Caco-2 (cell line): ENCODE measurements at places on chromosomes 4 and X. TPM values are rescaled to one million over a fixed set of nuclear protein-coding genes. Genes with fewer than 3 reads are reported as not detected.

STPG2 gene
- total RNA-seq, result not detected in 2 replicates

DNA sequence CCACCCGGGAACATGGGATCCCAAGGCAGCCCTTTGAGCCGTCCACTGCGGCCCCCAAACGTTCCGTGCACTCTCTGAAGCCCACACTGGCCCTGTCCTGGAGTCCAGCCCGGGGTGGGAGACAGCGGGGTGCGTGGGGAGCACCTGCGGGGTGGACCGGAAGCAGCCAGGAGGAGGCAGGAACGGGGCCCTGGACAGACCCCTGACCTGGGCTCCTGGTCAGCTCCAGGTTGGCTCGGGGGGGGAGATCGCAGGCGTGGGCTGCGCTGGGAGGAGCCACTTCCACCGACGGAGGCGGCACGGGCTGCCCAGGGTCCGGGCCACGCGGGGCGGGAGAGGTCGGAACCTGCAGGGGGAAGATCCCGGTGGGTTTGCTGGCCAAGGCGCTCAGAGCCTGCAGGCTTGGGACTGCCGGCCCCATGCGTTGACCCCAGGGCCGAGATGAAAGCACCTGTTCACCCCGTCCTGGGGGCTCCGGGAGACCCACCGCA lies 5.7 kb upstream of the PLCXD1 start:
- peak overlapping the region; percentile 55 for H3K4me3 ChIP-seq
- no peaks in the 10 kb centered on the region for H3K36me3 ChIP-seq
- H3K27me3 ChIP-seq, result no peaks in the 10 kb centered on the region
- H3K4me1 ChIP-seq, result peaks cover 14% of the 10 kb centered on the region; the same call in 1 of the 2 replicates
- no peak overlapping the region for H3K27ac ChIP-seq

ARMCX2 gene
- total RNA-seq, result not detected in 2 replicates

UGT2B10 gene
- 0.25 and 0.37 TPM in 2 replicates for total RNA-seq

DNA sequence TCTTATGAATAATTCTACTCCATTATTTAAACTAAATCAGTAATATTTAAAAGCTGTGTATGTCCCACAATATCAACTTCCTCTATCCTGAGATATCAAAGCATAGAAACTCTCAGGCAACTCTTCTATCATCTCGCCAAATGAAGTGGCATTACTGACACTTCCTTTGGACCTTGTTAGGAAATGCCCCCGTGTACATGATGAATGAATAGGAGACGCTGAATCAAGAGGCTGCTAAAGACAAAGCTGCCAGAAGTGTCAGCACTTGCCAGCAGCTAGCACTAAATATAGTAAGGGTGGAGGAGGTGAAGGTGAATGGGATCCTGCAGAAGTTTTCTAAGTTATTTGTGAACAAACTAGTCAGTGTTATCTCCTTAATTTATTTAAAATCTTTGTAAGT lies 99.5 kb upstream of the BLTP1 start:
- no peak overlapping the region for H3K27ac ChIP-seq
- no peak for DNase-seq
- no peaks in the 10 kb centered on the region for H3K36me3 ChIP-seq
- H3K4me3 ChIP-seq, result no peak overlapping the region
- H3K27me3 ChIP-seq, result no peaks in the 10 kb centered on the region
- H3K4me1 ChIP-seq, result no peaks in the 10 kb centered on the region

DNA sequence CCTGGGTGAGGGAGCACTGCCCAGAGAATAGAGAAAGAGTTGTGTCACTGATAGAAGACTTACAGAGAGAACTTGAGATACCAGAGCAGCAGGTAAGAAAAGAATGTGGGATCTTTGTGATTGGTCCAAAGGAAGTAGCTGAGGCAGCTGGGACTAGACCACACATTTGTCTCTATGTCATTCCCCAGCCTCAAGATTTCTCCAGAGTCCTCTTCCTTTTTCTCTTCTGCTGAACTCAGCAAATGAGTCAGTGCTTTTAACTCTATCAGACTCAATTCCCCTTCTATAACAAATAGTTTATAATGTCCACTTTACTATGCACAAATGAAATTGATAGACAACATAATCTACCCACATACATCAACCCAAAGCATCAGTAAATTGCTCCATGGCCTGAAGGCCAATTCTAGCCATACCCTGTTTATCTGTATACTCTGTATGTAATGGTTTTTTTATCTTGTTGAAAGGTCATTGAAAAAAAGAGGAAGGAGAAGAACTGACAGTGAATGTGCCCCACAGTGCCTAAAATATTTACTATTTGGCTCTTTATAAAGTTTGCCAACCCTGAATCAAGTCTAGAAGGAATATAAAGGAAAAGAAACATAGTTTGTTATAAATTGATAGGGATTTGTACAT lies 38.2 kb downstream of the ETDC start:
- H3K27me3 ChIP-seq, result no peaks in the 10 kb centered on the region
- no peak for DNase-seq
- H3K27ac ChIP-seq, result no peak overlapping the region
- H3K4me3 ChIP-seq, result no peak overlapping the region
- H3K4me1 ChIP-seq, result no peaks in the 10 kb centered on the region

DGKK gene
- 2.5 and 3.7 TPM in 2 replicates for total RNA-seq

PTCHD1 gene
- total RNA-seq, result not detected in 2 replicates

GRCh38 chr4:82481506-82481840 lies 51.1 kb downstream of the ENOPH1 start:
- DNase-seq, result no peak
- H3K27me3 ChIP-seq, result no peaks in the 10 kb centered on the region
- no peak overlapping the region for H3K4me3 ChIP-seq
- peaks cover 5% of the 10 kb centered on the region for H3K4me1 ChIP-seq
- H3K27ac ChIP-seq, result no peak overlapping the region

DNA sequence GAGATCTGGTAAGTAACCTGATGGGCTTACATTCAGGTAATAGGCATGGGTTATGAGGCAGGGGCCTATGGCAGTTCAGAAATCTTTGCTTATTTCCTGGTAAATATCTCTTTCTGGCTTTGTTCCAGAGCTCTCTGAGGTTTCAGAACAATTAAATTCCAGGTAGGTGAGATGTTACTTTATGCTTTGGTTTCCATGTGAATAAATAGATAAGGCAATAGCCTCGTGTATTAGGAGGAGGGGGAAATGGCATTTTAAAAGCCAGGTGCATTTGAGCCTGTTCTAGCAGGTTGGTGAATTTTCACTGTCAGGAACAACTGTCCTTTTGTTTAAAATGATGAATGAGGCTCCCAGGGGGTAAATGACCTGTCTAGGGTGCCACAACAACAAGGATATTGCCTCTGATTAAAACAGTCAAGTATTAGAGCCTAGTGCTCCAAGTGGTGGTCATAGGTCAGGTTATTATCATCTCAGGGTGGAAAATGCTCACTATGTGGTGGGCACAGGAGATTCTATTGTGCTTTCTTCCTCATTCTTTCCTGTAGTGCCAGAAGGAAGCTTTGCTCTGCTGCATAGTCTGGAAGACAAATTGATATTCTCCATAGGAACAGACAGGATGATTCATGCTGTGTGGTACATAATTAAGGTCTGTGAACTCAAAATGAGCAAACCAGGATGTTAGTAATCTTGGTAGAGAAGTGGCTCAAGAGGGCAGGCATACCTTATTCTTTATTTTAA lies 296.2 kb downstream of the INPP4B start:
- no peaks in the 10 kb centered on the region for H3K27me3 ChIP-seq
- H3K4me3 ChIP-seq, result no peak overlapping the region
- H3K4me1 ChIP-seq, result peaks cover 26% of the 10 kb centered on the region

UBA6 gene
- 74.6 and 77.7 TPM in 2 replicates for total RNA-seq

GRCh38 chr4:40572692-40573310 lies 56.9 kb downstream of the RBM47 start:
- no peak for DNase-seq
- no peak overlapping the region for H3K4me3 ChIP-seq
- H3K4me1 ChIP-seq, result peaks cover 20% of the 10 kb centered on the region
- H3K27ac ChIP-seq, result no peak overlapping the region

GRCh38 chrX:105018865-105019264 lies 201.6 kb downstream of the TEX13A start:
- no peaks in the 10 kb centered on the region for H3K27me3 ChIP-seq
- no peaks in the 10 kb centered on the region for H3K36me3 ChIP-seq
- H3K27ac ChIP-seq, result no peak overlapping the region
- no peaks in the 10 kb centered on the region for H3K4me1 ChIP-seq

DNA sequence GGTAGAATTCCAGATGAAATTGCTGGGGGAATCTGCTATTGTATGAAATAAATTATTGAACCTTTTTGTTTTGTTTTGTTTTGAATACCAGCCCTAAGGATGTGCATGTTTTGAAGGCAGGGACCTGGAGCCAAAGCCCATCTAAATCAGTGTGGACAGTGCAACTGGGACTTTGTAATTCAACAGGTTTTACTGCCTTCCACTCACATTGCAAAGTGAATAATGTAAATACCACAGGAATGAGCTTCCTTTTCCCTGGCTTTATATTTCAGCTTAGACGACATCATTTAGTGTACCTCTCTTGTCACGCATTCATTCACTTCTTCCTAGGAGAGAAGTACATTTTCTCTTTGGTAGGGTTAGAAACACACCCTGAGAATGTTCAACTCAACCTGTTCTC lies 795.0 kb downstream of the CENPC start:
- no peak overlapping the region for H3K4me3 ChIP-seq
- H3K27me3 ChIP-seq, result no peaks in the 10 kb centered on the region
- H3K27ac ChIP-seq, result no peak overlapping the region
- no peaks in the 10 kb centered on the region for H3K36me3 ChIP-seq
- H3K4me1 ChIP-seq, result no peaks in the 10 kb centered on the region

DNA sequence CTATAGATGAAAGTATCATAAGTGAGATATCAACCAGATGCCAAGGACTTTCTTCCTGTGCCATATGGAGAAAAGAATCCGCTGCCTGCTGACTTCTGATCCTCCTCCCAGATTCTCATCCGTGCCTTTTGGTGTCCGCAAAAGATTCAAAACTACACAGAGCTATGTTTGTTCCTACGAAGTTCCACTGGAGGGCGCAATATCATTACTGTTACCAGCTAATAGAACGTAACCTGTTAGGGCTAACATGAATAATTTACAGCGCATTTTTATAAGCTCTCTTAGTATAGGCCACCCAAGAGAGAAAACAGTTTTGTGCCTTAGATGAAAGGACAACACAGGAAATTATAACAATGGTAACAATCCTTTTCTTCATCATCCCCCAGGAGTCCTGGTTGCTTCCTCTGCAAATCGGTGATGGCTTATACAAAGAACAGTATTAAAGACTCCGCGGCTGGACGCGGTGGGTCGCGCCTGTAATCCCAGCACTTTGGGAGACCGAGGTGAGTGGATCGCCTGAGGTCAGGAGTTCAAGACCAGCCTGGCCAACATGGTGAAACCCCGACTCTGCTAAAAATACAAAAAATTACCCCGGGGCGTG lies 22.8 kb upstream of the CENPVL3 start:
- H3K27me3 ChIP-seq, result no peaks in the 10 kb centered on the region
- H3K4me1 ChIP-seq, result peaks cover 8% of the 10 kb centered on the region; the same call in 1 of the 2 replicates
- no peak overlapping the region for H3K4me3 ChIP-seq

GRCh38 chrX:36867143-36867542 lies 141.0 kb upstream of the FAM47C start:
- no peaks in the 10 kb centered on the region for H3K36me3 ChIP-seq
- H3K4me1 ChIP-seq, result no peaks in the 10 kb centered on the region
- no peak for DNase-seq
- H3K27ac ChIP-seq, result no peak overlapping the region
- no peak overlapping the region for H3K4me3 ChIP-seq

GRCh38 chr4:183639291-183639690 lies 19.7 kb downstream of the RWDD4 start:
- DNase-seq, result no peak
- no peak overlapping the region for H3K27ac ChIP-seq
- H3K36me3 ChIP-seq, result no peaks in the 10 kb centered on the region
- H3K27me3 ChIP-seq, result no peaks in the 10 kb centered on the region
- no peaks in the 10 kb centered on the region for H3K4me1 ChIP-seq

PDGFRA gene
- 97.4 and 122 TPM in 2 replicates for total RNA-seq

- DNase-seq, result no peak
- peak overlapping the region; percentile 45 for H3K27ac ChIP-seq
- H3K36me3 ChIP-seq, result no peaks in the 10 kb centered on the region
- no peaks in the 10 kb centered on the region for H3K27me3 ChIP-seq
- no peak overlapping the region for H3K4me3 ChIP-seq
- no peaks in the 10 kb centered on the region for H3K4me1 ChIP-seq
Measured at GRCh38 chr4:89660444-89661172, 176.4 kb downstream of the SNCA start.

- H3K4me1 ChIP-seq, result no peaks in the 10 kb centered on the region
- no peak overlapping the region for H3K27ac ChIP-seq
- no peaks in the 10 kb centered on the region for H3K36me3 ChIP-seq
- no peaks in the 10 kb centered on the region for H3K27me3 ChIP-seq
- no peak overlapping the region for H3K4me3 ChIP-seq
- DNase-seq, result no peak
Measured at GRCh38 chr4:108965472-108966076, 202.7 kb upstream of the ETNPPL start.

GRCh38 chr4:165873298-165874071 lies 448 bp downstream of the TLL1 start:
- no peaks in the 10 kb centered on the region for H3K27me3 ChIP-seq
- peak overlapping the region; percentile 49 for H3K4me3 ChIP-seq
- peak overlapping the region; percentile 81 for H3K27ac ChIP-seq
- H3K4me1 ChIP-seq, result peaks cover 7% of the 10 kb centered on the region; the same call in 1 of the 2 replicates
- H3K36me3 ChIP-seq, result no peaks in the 10 kb centered on the region

SH2D1A gene
- not detected in 2 replicates for total RNA-seq

SOX3 gene
- total RNA-seq, result not detected in 2 replicates

F9 gene
- not detected in 2 replicates for total RNA-seq

FGB gene
- total RNA-seq, result 29.4 and 37.1 TPM in 2 replicates

GRCh38 chrX:41084044-41084892 lies 977 bp upstream of the USP9X start:
- peak; percentile 96 for DNase-seq
- peaks cover 10% of the 10 kb centered on the region for H3K4me1 ChIP-seq
- H3K27me3 ChIP-seq, result no peaks in the 10 kb centered on the region
- H3K4me3 ChIP-seq, result peak overlapping the region; percentile 92
- peak overlapping the region; percentile 98 for H3K27ac ChIP-seq

- DNase-seq, result no peak
- H3K27me3 ChIP-seq, result no peaks in the 10 kb centered on the region
- H3K4me1 ChIP-seq, result no peaks in the 10 kb centered on the region
- no peak overlapping the region for H3K27ac ChIP-seq
- no peak overlapping the region for H3K4me3 ChIP-seq
- H3K36me3 ChIP-seq, result no peaks in the 10 kb centered on the region
Measured at GRCh38 chr4:29002151-29002550, 1718.0 kb upstream of the PCDH7 start.

DNA sequence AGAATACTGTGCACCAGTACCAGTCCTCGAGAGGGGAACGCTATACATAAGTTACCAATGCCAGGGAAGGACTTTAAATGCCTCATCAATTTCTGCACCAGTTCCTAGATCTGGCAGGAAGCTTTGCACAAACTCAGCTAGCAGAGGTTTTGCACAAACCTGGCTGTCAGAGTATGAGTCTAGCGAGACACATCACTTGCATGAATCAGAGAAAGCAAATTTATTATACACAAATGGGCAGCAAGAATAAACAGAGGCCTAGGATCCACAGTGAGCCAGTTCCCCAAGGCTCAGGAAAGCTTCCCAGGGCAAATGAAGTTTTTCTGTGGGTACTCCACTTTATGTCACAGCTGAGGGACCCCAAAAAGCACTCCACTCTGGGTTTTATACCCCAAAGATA lies 523.5 kb downstream of the CFAP47 start:
- H3K27me3 ChIP-seq, result no peaks in the 10 kb centered on the region
- no peak overlapping the region for H3K27ac ChIP-seq
- H3K4me3 ChIP-seq, result no peak overlapping the region
- no peaks in the 10 kb centered on the region for H3K4me1 ChIP-seq
- no peaks in the 10 kb centered on the region for H3K36me3 ChIP-seq
- DNase-seq, result no peak
